ENCODE measurements at places on chromosomes 1 and 21.

DNA sequence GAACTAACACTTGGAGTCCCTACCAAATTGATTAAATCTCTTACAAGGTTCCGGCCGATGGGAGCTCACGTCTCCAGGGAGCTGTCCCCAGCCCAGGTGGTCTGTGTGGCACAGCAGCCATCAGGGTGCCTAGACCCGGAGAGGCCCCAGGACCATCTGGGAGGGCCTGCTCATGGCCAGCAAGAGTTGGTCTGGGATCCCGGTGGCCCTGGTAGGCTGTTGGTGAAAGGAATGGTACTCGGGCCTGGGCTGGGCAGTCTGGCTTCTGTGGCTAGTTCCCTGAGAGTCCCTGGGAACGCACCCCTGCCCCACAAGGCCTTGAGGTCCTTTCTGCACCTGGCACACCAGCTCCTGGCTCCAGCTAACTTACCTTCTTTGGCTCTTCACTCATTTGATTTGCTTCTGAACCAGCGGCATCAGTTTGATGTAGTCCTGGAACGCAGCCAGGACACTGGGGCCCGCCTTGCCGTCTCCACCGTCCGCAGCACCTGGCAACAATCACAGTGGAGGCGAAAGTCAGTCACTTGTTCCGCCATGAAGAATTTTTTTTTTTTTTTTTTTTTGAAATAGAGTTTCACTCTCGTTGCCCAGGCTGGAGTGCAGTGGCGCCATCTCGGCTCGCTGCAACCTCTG lies 62.5 kb downstream of the SCCPDH start:
- DNase-seq = no peak

DNA sequence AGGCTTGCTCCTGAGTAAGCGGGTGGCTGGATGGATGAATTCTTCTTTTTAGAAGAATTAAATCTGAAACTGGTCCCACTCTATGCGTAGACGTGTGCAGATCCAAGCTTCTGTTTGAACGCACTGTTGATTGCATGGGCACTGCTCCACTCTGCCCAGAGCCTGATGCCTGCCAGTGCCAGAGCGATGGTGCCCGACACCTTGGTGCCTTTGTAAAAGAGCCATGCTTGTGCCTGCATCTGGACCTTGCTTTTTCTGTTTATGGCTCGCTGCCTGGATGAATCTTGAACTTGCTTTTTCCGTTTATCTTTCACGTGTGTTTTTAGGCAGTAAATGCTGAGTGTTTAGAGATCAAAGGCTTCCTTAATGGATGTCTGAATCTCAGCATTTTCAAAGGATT lies 15.0 kb upstream of the PWP2 start:
- no peak for DNase-seq

GRCh38 chr1:224223819-224224714 lies 41.0 kb downstream of the DEGS1 start:
- DNase-seq = peak; percentile 25

GRCh38 chr21:42384989-42385388 lies 10.9 kb downstream of the TMPRSS3 start:
- peak; percentile 83 for DNase-seq

DNA sequence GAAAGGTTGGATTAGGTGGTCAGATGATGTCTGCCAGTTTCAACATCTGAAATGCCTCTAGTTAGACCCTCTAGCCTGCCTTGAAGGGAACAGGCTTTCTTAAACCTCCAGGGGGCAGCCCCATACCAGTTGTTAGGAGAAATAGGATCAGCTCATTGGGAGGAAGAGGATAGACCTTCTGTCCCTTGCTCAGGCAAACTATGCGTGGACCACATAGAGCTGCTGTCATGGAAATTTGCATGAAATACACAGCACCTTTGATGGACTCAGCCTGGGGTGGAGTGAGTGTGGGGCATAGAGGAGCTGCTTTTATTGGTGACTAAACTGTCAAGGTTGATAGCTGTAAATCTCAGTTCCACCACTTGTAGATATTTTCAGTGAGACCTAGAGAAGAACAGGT lies 38.4 kb upstream of the SPAG17 start:
- peak; percentile 20 for DNase-seq

DNA sequence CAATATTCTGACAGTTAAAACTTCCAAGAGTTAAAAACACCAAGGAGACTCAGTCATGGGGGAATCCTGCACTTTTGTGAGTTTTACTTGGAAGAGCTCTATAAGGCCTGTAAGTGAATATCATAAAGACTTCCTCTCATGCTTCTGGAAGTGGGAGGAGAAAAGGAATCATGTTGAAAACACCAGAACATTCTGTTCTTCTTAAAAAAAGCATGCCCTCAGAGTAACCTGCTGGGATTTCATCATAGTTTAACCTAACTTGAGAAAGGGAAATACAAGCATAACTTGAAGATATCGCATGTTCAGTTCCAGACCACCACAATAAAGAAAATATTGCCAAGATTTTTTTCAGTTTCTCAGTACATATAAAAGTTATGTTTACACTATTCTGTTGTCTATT lies 51.9 kb downstream of the COL11A1 start:
- no peak for DNase-seq

- no peak for DNase-seq
Measured at GRCh38 chr21:41836166-41837015, 42.8 kb downstream of the PRDM15 start.

GRCh38 chr1:33228935-33229487 lies 27.3 kb upstream of the ZNF362 start:
- no peak for DNase-seq

DNA sequence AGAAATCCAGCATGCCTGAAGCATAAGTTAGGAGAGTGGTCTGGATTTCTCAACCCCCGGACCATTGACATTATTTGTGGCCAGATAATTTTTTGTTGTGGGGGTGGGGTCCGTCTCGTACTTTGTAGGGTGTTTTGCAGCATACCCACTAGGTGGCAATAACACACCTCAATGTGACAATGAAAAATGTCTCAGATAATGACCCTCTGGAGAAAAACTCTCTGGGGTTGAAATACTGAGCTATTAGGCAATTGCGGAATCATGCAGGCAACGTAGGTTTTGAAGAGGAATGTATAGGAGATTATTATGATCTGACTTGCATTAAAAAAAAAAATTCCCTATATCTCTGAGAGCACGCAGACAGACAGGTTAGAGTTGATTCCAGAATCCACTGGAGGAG lies 25.3 kb upstream of the RRP15 start:
- peak; percentile 77 for DNase-seq

GRCh38 chr1:118947790-118948189 lies 40.4 kb downstream of the TBX15 start:
- no peak for DNase-seq

- no peak for DNase-seq
Measured at GRCh38 chr1:203678943-203679661, 52.5 kb downstream of the ATP2B4 start.

Measured in OCI-M1 (cell line).